ENCODE measurements at places on chromosomes 4 and X.
A peak's percentile ranks its signal among the peaks of the same experiment; 100 is the strongest.

DNA sequence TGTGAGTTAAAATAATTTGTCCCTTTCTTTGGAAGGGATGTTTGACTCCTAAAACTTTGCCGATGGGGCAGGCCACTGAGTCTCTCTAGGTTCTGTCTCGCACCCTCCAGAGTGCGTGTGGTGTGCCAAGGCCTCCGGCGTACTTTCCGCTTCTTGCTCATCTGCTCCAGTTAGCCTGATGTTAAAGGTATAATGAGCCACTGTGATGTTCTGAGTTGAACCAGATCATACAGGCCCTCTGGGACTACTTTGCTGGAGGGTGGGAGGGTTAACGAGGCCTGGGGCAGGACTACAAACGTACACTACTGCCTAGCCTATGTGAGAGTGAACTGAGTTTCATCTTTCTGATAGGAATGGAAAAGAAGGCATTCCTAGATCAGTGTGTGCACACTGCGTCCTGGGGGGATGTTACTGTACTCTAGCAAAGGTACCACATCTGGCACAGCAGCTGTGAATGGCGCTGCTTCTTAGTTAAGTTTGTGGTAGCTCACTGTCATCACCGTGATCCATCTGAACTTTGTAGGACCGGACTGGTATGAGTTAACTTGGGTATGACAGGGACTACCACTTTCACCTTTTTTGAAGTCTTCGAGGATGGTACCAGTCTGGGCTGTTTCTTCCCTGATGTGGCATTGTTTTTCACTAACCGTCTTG, 60.2 kb downstream of the RGS12 start:
- DNase-seq: no peak

GRCh38 chr4:153292897-153293741, 51.4 kb upstream of the MND1 start:
- no peak for DNase-seq

DNA sequence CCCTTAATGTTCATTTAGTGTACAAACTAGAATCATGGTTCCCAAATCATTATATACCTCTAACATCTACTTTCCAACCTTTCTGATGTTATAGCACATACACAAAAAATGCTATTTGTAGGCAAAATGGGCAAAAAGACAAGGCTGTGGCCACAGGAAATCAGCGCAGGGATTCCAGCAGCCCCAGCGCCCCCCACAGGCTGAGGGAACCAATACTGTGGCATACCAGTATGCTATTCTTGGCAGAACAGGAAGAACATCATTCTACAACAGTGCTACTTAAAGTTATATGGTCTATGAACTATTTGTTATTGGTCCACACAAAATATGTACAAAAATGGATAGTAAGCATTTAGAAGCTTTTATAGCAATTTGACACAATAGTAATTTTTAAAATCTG, 25.3 kb downstream of the STEEP1 start:
- DNase-seq: peak; percentile 24

DNA sequence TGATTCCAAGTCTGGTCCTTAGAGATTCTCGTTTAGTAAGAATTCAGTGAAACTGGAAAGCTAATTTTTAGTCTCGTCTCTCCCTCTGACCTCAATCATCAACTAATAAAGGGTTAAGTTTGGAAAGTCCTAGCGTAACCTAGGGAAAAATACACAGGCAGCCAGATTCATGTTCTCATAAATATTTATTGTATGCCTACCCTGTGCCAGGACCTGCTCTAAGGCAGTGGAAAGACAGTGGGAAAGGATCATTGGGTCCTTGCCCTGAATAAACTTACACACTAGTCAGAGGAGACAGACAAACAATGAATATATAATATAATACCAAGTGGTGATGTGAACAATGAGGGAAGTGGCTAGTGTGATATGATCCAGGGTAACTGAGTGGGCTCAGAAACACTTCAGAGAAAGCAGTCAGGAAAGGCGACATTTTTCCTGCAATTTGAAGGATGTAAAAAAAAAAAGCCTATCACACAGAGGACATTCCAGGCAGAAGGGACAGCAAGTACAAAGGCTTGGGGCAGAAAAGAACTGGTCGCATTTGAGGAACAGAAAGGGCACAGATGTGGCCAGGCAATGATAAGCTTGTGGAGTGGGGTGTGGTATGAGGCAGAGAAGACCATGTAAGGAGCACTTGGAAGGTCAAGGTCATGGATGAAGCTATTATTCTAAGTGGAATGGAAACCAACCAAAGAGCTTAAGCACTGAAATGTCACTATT, 128.8 kb downstream of the AMELX start:
- no peak for DNase-seq

DNA sequence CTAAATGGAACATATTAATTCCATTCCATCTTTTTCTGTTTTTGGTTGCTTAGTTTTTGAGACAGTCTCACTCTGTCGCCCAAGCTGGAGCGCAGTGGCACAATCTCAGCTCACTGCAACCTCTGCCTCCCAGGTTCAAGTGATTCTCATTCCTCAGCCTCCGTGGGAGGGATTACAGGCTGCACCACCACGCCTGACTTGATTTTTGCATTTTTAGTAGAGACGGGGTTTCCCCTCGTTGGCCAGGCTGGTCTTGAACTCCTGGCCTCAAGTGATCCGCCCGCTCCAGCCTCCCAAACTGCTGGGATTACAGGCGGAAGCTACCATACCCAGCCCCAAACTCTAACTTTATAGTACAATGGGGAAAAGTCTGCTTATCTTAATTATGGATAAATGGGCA, 11.2 kb downstream of the HNRNPD start:
- no peak for DNase-seq

- no peak for DNase-seq
Observed at GRCh38 chr4:69064391-69064790, 31.9 kb upstream of the UGT2B7 start.
